ENCODE measurements at places on chromosomes 2 and 18.

- no peak for DNase-seq
These were observed 80.7 kb downstream of the PSMG2 start for GRCh38 chr18:12783524-12783923.

GRCh38 chr2:128308284-128308731 is 10.4 kb downstream of the HS6ST1 start:
- DNase-seq, result no peak

DNA sequence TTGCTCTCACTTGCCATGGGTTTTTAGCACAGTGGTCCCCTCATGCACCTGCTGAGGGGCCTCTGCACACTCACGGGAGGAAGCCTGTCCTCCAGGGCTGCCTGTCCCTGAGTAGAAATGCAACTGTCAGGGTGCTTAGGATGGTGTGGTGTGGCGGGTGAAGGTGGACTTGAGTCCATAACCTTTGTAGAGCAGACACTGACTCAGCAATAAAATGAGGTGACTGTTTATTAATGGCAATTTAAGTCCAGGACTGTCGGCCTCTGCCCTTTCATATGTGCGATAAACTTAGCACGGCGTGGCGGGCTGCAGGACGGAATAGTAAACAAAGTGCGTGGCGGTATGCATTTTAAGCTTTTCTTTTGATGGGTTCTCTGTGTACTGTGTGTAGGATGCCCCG is 188.2 kb downstream of the LDLRAD4 start:
- DNase-seq, result peak; percentile 30

- DNase-seq, result no peak
These were observed 556.3 kb upstream of the CHAC2 start for GRCh38 chr2:53211201-53211774.

DNA sequence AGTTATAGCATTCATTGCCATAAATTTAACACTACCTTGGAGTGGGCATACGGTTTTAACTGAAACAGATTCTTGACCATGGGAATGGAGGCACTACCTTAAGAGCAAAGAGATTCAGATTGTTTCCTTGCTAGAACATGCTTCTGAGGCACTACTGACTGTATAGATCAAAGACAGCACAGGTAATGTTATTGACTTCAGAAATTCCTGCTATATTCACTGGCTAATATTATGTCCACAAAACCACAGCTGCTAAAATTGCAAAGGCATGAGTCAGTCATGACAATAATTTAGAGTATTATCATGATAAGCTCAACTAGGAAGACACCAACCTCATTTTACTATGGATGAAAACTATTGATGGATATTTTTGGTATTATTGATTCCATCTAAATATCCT is 39.4 kb downstream of the SLC8A1 start:
- no peak for DNase-seq

DNA sequence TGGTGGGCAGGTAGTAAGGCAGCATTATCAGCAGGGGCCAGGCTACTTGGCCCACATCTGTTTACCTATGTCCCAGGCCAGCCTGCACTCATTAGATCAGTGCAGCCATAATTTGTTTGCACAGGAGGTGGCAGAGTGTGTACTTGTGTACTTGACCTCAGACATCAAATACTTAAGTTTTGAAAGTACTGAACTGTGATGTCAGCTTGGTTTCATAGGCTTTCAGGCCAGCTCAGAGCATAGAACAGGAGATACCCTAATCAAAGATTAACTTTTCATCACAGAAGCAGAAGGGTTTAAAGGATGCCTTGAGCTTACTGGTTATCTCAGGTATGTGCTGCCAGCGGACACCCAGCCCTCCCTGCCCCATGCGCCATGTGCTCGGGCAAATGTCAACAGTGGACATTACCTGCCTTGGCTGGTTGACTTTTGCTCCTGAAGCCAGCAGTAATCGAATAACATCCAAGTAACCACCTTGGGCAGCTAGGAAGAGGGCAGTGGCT is 33.2 kb downstream of the ANKRD29 start:
- DNase-seq, result no peak

- no peak for DNase-seq
These were observed 52.3 kb upstream of the MGAT5 start for GRCh38 chr2:134201533-134201932.

GRCh38 chr2:222248818-222249217 is 50.0 kb downstream of the PAX3 start:
- DNase-seq, result no peak

GRCh38 chr18:80170395-80171053 is 61.5 kb downstream of the ADNP2 start:
- DNase-seq, result no peak

- no peak for DNase-seq
These were observed 85.3 kb downstream of the PIEZO2 start for GRCh38 chr18:11064106-11064505.

DNA sequence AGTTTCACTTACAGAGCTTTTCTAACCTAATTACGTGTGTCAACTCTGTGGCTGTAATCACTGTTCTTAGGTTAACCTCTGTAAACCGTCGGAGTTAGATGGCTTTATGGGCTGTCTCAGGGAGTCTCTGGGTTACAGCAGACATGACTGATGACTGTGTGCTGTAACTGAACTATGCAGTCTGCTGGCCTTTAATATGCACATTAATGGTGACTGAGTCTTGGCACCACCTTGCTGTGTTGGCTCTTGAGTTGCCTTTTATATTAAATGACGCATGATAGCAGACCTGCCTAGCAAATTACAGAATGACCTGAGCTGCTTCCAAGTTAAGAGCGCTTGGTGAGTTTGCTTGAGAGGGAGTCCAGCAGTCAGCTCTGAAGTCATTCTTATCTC is 90.1 kb downstream of the ACKR3 start:
- DNase-seq, result no peak

GRCh38 chr2:122108186-122108585 is 352.7 kb downstream of the TSN start:
- no peak for DNase-seq

GRCh38 chr18:67682516-67682915 is 166.0 kb upstream of the DSEL start:
- DNase-seq, result no peak

GRCh38 chr2:101770726-101771125 is 73.2 kb downstream of the MAP4K4 start:
- DNase-seq, result no peak

GRCh38 chr18:14577971-14578370 is 34.6 kb upstream of the POTEC start:
- no peak for DNase-seq

GRCh38 chr2:98356729-98357128 is 10.5 kb downstream of the CNGA3 start:
- no peak for DNase-seq

DNA sequence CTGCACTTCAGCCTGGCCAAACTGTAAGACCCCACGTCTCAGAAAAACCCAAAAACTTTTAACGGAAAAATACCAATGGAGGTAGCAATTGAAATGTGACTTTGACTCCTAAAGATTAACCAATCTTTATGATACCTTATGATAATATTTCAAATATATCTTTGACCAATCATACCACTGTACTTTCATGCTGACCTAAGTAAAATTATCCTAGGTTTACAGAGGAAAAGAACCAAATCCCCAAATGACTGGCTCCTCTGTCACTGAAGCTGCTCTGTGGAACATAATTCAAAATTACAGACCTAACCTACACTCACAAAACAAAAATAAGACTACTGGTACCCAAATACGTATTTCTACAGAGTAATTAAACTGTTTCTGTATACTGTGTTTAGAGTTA is 7.7 kb upstream of the STPG4 start:
- DNase-seq, result no peak

DNA sequence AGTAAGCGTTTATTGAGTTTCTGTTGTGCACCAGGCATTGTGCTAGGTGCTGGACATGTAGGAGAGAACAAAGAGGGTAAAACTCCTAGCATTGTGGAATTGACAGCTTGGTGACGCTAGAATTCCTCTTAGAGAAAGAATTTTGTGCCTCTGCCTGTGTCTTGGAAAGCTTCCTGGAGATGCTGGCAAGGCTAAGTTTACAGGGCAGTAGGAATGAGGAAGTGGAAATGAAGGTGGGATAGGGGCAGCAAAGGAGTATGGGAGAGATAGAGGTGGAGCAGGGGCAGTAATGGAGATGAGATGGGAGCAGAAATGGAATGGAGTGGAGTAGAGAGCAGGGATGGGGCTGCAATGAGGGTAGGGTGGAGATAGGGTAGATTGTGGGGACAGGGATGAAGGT is 29.8 kb downstream of the GPR39 start:
- no peak for DNase-seq

GRCh38 chr2:120630031-120630701 is 105.5 kb upstream of the GLI2 start:
- no peak for DNase-seq

- DNase-seq, result no peak
These were observed 108.0 kb downstream of the SLC8A1 start for GRCh38 chr2:40343902-40344301.

- no peak for DNase-seq
These were observed 291.6 kb downstream of the TNS1 start for GRCh38 chr2:217711188-217711587.

DNA sequence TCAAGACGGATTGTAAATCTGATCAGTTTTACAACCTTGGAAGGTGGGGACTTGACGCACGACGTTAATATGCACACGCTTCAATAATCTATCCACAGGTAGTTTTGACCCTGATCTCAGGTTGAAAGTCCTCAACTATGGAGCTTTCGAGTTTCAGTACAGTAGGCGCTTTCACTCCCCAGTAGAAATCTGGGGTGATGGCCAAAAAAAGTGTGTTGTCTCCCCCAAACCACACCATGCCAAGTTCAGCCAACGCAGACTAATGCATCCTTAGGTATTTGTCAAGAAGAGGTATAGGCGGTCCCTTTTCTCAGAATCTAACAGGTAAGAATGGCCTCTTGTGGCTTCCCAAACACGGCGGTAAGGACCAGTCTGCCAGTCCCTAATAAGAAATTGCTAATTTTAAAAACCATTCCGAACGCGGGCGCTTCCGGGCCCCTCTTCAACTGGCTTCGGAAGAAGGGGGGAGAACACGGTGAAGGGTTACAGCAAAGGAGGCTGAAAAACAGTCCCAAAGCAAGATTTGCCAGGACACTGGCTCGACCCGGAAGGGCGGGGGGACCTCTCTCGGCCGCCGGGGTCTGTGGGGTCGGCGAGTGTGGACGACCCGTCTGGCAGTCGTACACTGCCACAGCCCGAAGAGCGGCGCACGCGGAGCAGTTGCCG is 659 bp downstream of the FAM210A start:
- no peak for DNase-seq

DNA sequence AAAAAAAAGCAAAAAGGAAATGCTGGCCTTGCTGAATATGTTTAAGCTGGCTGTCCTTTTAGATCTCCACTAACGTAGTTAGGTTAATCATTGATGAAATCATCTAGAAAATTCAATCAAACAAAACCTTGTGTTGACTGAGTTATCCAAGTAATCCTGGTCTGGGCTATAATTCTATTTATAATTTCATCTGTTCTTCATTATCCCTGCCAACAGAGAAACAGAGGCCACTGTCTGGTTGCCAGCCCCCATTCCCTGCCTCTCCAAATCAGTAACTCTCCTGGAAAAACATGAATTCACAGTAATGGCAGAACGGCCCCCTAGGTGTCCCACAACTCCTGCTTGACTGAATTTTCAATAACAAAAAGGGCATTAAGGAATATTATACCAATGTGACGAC is 24.6 kb downstream of the DOCK10 start:
- no peak for DNase-seq

DNA sequence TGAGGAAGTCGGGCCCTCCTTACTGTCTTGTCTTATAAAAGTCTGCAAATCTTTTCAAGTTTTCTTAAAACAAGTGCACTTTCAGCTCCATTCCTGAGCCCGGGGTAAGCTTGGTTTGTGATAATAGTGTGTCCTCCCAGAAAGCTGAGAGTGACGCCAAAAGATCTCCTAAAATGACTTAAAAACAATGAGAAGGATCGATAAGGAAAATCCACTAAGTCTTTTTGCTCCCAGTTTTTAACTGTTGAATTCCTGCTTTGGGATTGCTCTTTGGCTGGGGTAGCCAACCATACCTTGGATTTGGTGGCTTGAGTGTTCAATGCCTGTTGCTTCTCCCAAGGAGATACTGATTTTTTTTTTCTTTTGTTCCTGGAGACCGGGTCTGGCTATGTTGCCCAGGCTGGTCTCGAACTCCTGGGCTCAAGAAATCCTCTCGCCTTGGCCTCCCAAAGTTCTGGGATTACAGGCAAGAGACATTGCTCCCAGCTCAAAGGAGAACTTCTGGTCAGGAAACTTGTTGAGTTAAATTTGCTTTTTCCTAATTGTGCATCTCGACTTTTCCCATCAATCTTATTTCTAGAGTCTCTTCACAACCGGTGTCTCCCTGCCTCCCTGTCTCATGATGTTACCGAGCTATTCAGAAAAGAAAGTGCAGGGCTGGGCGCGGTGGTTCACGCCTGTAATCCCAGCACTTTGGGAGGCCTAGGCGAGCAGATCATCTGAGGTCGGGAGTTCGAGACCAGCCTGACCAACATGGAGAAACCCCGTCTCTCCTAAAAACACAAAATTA is 3.0 kb downstream of the TGIF1 start:
- DNase-seq, result peak; percentile 58

GRCh38 chr2:133605011-133605765 is 36.9 kb upstream of the NCKAP5 start:
- no peak for DNase-seq

DNA sequence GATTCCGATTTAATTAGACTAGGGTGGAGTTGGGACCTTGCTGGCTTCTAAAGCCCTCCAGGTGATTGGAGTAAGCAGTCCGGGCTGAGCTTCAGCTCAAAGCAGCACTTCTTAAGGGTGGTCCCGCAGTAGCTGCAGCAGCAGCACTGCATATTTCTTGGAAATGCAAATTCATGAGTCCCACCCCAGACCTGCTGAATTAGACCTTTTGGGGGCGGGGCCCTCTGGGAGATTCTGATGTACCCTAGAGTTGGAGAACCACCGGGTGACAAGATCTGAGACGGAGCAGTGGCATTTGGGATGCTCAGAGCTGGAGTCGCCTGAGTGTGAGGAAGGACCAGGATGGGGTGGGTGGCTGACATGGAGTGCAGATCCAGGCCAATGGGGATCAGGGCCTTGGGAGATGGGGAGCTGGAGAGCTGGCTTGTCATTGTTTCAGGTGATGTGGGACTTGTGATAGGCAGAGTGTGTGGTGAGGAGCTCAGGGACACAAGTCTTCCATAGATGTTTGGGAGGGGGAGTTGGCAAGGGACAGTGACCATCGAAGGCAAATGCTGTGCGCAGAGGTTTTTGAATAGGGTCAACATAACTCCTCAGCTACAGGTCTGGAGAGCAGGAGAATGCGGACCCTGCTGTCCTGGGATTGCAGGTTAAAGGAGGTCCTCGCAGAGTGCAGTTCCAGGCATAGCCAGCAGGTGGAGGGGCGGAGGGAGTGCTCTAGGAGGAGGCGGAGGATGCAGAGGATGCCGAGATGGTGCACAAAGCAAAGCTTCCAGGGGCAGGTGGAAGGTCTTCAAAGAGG is 130.9 kb upstream of the RAB12 start:
- peak; percentile 77 for DNase-seq

DNA sequence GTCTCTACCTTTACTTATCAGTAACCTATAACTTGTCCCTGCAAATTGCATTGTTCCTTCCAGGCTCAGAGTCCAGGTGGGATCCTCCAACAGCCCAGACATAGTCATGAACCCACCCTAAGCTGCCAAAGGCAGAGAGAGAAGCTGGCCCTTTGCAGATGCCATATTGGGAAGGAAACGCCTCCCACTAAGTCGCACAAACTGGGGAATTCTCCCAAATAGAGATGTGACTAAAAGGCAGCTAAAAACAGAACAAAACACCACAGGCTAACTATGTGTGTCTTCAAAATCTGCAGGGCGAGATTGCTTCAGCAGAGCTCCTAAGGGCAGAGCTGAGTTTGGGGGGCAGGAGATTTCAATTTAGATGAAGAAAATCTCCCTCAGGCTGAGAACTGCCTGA is 38.5 kb upstream of the SIGLEC15 start:
- DNase-seq, result no peak
